Amniotic epithelial cell (primary cell): ENCODE measurements at places on chromosomes 5 and 9.

DNA sequence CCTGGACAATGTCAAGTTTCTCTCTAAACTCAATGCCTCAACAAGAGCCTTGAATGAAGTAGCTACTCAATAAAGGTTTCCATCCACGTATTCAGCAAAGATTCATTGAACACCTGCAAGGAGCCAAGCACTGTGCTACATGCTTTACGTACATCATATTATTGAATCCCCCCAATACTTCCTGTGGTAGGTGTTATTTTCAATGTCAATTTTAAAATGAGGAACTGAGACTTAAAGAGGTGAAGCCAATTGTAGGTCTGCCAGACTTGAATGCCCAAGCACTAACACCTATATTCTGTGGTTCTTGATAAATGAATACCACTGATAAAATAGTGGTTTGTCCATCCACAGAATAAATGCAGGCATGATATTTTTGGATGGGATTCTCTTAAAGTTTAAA, 162.3 kb downstream of the DRD1 start:
- DNase-seq: no peak

DNA sequence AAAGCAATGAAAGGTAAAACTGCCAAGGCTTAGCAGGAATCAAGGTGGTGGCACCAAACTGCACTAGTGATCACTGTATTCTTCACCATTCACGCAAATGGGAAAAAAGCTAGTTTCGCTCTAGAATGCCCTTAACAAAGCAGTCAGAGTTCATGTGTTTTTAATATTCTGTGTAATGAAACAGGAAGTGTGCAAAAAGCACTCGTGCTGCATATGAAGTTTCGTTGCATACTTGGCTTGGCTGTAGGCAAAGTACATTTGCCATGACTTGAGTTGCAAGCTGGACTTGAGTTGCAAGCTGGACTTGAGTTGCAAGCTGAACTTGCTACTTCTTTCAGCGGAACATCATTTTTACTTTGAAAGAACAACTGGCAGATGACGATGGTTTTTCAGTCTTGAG, 55.4 kb downstream of the FOXI1 start:
- no peak for DNase-seq

DNA sequence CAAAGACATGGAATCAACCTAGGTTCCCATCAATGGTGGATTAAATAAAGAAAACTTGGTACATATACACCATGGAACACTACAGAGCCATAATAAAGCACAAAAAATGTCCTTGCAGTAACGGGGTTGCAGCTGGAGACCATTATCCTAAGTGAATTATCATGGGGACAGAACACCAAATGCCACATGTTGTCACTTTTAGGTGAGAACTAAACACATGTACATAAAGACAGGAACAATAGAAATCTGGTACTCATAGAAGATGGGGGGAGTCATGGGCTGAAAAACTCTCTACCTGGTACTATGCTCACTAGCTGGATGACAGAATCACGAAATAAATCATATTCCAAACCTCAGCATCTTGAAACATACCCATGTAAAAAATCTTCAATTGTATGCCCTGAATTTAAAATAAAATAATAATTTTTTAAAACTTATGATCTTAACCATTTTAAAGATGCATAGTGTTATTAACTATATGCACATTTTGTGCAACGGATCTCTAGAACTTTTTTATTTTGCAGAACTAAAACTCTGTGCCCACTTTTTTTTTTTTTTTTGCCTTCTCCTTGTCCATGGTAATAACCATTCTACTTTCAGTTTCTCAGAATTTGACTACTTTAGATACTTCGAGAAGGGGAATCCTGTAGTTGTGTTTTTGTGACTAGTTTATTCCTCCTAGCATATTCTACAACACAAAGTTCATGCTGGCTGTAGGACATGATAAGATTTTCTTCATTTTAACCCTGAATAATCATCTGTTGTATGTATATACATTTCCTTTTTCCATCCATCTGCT, 1081.6 kb upstream of the ACO1 start:
- DNase-seq: no peak

- DNase-seq: no peak
These were observed 13.5 kb downstream of the TRAF1 start for GRCh38 chr9:120912958-120913646.

DNA sequence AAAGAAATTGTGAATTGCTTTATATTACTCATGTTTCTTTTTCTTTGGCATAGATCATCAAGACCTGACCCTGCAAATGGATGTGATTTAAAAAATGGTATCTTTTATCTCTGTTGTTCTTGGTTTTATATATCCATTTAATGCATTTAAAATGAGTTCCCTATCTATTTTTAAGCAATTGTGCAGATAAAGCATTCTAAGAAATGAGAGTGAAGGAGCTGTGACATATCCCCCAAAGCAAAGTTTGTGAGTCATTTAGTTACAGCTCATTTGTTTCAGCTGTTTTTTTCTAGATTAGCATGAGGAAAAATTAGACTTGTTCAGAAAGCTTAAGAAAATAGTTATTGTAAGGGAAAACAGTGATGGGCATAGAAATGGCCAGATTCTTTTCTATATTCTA, 7.6 kb upstream of the ELOVL7 start:
- DNase-seq: no peak

DNA sequence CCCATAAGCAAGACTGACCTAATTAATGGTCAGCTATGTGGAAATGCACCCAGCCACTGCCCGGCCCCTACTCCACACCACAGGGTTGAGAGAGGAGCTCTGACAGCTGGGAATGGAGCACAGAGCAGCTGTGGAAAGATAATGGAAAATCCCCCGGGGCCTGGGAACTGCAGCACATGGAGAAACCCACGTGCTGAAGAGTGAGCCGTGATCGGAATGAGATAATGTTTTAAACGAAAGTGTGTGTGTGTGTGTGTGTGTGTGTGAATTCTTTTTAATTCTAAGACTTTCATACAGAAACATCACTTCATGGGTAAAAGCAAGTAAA, 13.1 kb upstream of the SLC12A7 start:
- DNase-seq: peak; percentile 96

GRCh38 chr5:78961743-78962142, 23.4 kb downstream of the ARSB start:
- no peak for DNase-seq

GRCh38 chr5:169131616-169132301, 169.2 kb downstream of the SLIT3 start:
- peak; percentile 84 for DNase-seq

DNA sequence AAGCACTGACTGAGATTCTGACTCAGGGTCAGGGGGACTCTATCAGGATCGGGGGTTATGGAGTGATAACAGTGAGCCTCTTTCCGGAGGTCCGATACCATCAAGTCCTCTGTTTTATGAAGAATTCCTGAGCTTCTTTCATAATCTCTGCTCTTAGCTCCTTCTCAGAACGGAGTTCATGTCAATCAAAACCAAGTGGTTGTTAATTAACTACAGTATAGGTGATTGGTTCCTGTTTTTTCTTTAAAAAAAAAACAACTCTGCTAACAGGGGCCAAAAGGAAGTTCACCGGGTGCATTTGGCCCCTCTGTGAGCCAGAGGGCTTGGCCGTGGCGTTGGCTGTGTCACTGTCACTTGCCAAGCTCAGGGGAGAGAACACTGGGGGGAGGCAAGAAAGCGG, 4.0 kb downstream of the GFI1B start:
- DNase-seq: no peak

DNA sequence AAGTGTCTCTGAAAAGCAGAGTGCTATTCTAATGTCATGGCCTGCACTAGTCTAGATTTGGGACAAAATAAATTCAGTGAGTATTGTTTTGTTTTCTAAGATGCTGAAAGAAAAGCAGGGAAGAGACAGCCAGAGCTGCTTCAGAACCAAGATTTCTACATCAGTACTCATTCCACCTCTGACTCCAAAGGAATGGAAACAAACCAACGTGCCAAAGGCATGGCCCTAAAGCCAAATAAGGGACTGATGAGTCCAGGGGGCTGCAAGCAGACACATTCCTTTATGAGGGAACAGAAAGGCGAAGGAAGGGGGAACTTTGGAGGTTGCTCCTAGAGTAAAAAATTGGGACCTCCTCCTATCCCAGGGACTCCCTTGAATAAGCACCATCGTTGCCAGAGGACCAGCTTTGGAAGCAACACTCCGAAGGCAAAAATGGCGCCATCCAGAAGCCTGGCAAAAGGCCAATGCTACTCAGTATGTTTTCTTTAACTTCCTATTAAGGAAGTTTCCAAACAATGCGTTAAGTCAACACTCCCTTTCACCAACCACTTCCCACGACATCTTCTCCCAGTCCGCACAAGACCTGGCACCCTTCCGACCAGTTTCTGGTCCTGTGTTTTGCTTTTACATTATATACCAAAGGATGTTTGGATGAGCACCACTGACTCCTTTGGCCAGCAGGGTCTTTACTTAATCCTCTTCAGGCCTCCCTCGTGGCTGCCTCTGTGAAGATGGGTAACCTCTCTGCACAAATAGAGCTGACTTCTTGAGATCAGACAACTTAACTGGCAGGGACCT, 31.6 kb downstream of the ADAM19 start:
- DNase-seq: no peak

DNA sequence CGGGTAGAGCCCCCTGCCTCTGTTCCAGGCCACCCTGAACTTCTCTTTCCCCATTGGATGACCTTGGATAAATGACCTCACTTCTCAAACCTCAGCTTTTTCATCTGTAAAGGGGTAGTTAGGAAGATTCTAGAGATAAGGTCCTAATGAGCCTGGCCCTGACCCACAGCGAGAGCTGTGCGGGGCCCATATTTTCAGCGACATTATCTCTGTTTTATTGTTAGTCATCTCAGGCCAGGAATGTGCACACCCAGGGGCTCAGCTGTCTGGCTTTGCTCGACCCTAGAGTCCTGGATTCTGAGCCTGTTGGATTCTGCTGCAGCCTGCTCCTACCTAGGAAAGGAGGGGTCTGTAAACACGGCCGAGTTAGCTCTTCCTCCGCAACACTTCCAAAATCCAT, 81.2 kb upstream of the LMX1B start:
- DNase-seq: peak; percentile 51

- DNase-seq: no peak
These were observed 439.0 kb downstream of the ENC1 start for GRCh38 chr5:74201334-74202081.

GRCh38 chr5:137199966-137200365, 299.2 kb downstream of the SPOCK1 start:
- DNase-seq: no peak

GRCh38 chr9:133777068-133777791, 39.1 kb upstream of the SARDH start:
- DNase-seq: no peak

GRCh38 chr5:124280079-124280478, 466.4 kb downstream of the ZNF608 start:
- DNase-seq: no peak

- DNase-seq: no peak
These were observed 28.7 kb upstream of the SNX24 start for GRCh38 chr5:122816756-122817155.

GRCh38 chr5:392431-392988, 50.5 kb upstream of the EXOC3 start:
- DNase-seq: no peak

DNA sequence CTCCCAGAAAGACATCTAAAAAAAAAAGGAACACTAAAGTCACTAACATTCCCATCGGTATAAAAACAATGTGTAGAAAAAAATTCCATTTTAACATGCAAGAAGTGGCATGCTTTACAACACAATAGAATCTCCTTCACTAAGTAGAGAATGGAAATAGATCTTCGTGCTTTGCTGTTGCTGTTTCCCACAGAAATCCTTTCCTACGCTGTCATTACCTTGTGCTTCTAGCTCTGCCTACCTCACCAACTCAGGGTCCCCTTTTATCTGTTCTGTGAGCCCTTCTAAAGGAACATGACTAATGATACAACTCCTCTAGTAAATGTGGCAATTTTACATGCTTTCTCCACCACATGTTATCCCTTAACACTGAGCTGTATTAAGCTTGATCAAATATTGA, 202.9 kb downstream of the MCTP1 start:
- peak; percentile 68 for DNase-seq

GRCh38 chr5:79235261-79235633, 684 bp upstream of the JMY start:
- DNase-seq: peak; percentile 52

GRCh38 chr5:155259648-155260047, 246.1 kb downstream of the KIF4B start:
- no peak for DNase-seq

DNA sequence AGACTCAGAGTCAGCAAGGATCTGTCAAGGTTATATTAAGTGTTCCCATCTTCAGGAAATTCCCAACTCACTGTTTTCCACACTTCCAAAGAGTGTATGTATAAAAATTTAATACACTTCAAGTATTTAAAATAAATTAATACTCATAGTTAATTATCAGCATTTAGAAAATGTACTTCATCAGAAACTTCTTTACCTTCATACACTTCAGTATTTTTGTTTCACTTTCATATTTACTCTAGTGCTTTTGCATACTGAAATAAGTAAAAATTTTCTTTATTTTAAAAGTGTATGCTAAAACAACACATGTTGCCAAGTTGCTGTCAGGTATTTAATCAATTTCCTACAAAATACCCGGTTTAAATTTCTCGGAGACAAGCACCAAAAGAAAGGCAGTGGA, 16.5 kb downstream of the RICTOR start:
- no peak for DNase-seq

- DNase-seq: no peak
These were observed 207.7 kb downstream of the FRMD3 start for GRCh38 chr9:83330207-83331196.

DNA sequence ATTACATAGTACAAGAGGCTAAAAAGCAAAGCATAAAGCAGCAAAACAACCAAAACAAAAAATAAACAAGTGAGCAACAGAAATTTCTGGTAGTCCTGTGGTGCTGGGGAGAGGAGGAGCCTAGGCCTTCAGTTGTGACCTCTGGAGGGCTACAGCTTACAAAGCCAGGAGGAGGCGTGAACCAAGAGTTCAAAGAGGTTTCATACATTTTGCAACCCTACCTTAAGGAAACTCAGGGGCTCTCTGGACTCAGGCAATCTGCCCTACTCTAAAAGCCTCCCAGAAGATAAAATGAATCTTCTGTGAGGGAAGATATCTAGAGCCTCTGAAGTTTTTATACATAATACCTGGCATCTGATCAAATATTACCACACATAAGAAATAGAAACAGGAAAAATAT, 187.4 kb downstream of the AGTPBP1 start:
- peak; percentile 23 for DNase-seq

- DNase-seq: peak; percentile 51
These were observed 24.3 kb upstream of the PRRC1 start for GRCh38 chr5:127492854-127493738.

- no peak for DNase-seq
These were observed 603.3 kb downstream of the EFNA5 start for GRCh38 chr5:107067395-107067794.

- DNase-seq: no peak
These were observed 860.1 kb upstream of the TYRP1 start for GRCh38 chr9:11833056-11833455.

DNA sequence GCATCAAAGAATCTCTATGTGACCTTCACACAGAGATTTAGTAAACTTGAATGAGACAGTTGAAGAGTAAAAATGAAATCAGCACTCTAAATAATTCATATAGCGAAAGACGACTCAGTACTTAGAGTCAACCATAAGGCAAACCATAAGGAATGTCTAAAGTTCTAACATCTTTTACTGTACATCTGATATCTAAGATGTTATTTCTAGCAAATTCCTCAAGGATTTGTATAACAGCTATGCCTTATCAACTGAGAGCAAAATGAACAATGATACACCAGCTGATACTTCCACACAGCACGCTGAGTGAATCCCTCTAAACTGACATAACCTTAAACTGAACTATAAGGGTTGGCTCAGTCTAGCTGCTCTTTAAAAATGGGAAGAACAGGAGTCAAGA, 760.3 kb downstream of the EFNA5 start:
- DNase-seq: peak; percentile 37

- no peak for DNase-seq
These were observed 175.7 kb upstream of the SLC12A2 start for GRCh38 chr5:127907907-127908306.
